ENCODE measurements at places on chromosomes 3 and 15.

- no peak for DNase-seq
These were observed 33.5 kb downstream of the SNRK start for GRCh38 chr3:43319794-43320193.

DNA sequence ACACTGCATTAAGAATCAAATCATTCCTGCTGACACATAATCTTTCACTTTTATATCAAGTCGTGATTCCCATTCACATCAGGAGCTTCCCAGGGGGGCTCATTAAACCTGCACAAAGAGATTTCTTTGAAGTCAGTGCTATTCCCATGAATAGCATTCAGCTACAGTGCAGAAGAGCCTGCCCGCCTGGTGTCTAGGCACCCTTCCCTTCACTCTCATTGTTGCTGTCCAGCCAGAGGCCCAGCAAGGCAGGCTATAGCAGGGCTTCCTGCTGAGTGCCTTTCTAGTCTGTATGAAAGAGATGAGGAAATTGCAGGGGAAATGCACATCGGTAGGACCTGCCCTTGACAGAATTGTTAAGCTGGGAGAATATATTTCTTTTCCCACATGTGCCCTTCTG, 4.5 kb upstream of the GJD2 start:
- DNase-seq, result no peak

- no peak for DNase-seq
These were observed 38.3 kb downstream of the MITF start for GRCh38 chr3:69777582-69777967.

- DNase-seq, result no peak
These were observed 22.6 kb downstream of the SFMBT1 start for GRCh38 chr3:53023072-53023823.

GRCh38 chr3:8554696-8555095, 53.1 kb downstream of the LMCD1 start:
- DNase-seq, result no peak

DNA sequence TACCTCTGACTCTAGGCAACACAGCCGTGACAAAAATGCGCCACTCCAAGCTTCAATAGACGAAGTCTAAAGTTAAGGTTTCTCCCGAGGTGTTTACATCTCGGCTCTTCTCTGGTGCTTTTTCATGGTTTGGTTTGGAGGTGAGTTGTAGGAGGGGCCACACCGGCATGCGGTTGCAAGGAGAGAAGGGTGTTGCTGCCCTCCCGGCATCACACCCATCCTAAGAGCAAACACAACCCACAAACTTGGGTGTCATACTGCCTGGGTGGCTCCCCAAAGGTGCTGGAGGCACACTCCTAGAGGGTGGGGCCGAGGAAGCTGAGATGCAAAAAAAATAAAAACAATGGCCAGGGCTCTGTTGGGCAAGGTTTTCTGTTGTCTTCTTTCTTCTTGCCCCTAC, 225.2 kb upstream of the ICE2 start:
- DNase-seq, result peak; percentile 41

DNA sequence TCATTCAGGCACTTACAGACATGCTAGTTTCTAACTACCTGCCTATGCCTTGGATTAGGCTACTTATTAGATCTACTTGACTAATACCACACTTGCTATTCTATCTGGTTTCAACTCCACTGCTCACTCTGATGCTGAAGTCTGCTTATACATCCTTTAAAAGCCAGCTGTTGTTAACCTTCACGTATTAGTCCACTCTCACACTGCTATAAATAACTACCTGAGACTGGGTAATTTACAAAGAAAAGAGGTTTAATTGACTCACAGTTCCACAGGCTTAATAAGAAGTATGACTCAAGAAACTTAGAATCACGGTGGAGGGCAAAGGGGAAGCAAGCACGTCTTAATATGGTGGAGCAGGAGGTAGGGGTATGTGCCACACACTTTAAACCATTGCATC, 47.7 kb upstream of the ANKRD28 start:
- DNase-seq, result peak; percentile 19

- DNase-seq, result no peak
These were observed 663 bp downstream of the PDCD10 start for GRCh38 chr3:167733961-167734497.

DNA sequence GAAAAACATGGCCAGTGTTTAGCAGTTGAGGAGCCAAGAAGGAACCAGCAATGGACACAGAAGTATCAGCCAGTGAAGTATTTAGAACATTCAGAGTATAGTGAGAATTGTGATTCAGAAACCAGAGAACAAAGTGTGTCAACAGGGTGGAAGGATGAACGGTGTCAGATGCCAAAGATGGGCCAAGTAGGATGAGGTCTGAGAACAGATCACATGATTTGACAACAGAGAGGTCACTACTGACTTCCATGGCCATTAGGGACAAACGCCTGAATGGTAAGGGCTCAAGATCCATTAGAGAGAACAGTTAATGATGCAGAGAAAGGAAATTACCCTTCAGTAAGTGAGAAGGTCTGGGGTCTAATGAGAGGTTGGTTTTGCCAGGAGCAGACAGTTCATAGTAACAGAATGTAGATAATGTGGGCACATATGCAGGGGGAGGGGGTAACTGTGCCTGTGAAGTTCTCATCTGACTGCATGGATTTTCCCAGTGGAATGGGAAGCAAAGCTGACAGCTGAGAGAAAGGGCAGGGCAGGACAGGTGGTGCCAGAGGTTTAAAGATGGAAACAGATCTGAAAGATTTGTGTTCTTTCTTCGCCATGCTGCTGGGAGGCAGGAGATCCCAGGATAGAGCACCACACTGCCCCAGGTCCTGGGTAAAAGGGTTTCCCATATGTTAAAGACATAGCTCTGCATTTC, 4.8 kb upstream of the ACAD9 start:
- DNase-seq, result no peak

DNA sequence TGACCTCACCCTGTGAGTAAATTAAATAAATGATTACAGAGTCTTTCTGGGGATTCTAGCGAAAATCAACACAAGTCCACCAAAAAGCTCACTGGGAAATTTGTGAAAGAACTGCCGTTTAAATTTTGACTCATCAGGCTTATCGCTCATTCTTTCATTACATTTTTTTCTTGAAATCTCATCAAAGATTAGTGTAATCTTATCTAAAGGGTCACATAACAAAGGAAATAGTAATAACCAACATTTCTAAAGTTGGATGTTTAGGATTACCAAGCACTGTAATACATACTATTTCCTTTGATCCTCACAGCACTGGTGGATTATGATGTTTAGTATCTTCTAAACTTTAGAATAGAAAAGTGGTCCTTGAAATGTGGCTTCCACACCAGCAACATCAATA, 111.1 kb upstream of the CBLB start:
- no peak for DNase-seq

DNA sequence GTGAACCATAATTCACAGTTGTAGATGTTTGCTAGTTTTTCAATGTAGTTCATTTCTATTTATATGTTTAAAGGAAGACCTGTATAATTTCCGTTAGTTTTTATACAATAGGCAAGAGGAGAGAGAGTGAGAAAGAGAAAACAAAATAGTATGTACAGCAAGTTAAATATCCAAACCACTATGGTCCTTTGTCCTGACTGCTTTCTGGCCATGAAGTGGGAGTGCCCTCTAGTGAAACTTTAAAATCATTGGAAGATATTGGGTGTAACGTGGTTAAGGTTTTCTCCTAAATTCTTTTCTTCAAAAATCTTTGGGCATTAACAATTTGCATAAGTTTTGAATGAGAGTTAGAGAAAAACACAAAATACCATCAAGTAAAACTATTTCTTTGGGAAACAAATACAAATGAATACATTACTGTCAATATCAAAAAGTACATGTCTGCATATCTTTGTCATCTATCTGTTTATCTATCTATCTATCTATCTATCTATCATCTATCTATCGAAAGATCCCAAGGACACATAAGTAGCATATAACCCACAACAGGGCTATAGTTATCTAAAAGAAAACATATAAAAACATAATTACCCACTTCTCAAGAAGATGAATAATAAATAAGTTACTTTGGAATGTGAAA, 534.6 kb upstream of the ATP11B start:
- DNase-seq, result no peak

- no peak for DNase-seq
These were observed 259.7 kb downstream of the TBL1XR1 start for GRCh38 chr3:176937541-176937940.

DNA sequence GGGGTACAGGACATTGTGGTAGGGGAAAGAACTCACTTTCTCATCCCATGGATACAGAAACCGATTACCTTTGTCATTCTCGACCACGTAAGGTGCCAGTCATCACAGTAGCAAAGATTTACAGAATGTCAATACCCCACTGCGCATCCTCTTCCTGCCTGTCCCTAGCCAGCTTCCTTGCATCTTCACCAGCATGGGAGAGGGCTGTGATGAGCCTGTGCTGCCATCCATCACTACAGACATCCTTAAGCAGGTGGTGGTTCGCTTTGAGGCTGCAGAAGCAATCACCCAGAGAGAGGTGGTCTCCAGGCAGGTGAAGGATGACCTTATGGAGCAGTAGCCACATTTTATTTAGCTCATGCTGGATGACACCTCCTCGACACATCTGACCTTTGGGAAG, 23.3 kb upstream of the ARIH1 start:
- DNase-seq, result no peak

- no peak for DNase-seq
These were observed 55.4 kb downstream of the PSMD6 start for GRCh38 chr3:63967675-63968611.

DNA sequence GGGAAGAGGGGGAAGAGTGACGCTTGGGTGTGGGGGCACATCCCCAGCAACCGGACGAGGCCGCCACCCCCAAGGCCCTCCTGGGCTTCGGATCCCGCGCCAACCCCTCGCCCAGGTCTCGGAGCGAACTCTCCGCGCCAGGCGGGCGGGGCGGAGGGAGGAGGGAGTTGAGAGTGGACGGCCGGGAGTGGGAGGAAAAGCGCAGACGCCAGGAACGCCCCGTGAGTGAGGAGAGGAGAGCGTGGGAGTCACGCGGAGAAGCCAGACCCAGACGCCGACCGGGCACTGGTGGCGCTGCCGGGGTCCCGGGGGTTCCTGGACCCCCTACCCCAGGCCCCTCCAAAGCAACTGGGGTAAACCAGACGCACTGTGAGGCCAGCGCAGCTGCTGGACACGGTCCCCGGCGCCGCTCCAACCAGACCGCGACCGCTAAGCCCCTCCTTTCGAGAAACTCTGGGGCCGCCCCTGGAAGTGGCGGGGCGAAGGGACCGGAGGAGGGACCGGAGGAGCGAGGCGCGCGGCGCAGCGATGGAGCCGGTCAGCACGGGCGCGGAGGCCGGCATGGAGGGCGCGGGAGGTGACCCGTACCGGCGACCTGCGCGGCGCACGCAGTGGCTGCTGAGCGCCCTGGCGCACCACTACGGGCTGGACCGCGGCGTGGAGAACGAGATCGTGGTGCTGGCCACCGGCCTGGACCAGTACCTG, at the start of gene EFCC1:
TSS of gene EFCC1 (plus strand) at position 204 of the 705 bp plus-strand sequence. CDS start at position 529, 325 bp downstream.
- no peak for DNase-seq

GRCh38 chr15:80404761-80405553, 775 bp downstream of the ARNT2 start:
- no peak for DNase-seq

- no peak for DNase-seq
These were observed 8.8 kb downstream of the NUDT16 start for GRCh38 chr3:131390331-131390730.

- no peak for DNase-seq
These were observed 27.6 kb upstream of the TM2D3 start for GRCh38 chr15:101679806-101680205.

- DNase-seq, result no peak
These were observed 745.2 kb downstream of the SI start for GRCh38 chr3:164332831-164333802.

GRCh38 chr3:123765475-123766128, 118.5 kb downstream of the MYLK start:
- DNase-seq, result no peak

DNA sequence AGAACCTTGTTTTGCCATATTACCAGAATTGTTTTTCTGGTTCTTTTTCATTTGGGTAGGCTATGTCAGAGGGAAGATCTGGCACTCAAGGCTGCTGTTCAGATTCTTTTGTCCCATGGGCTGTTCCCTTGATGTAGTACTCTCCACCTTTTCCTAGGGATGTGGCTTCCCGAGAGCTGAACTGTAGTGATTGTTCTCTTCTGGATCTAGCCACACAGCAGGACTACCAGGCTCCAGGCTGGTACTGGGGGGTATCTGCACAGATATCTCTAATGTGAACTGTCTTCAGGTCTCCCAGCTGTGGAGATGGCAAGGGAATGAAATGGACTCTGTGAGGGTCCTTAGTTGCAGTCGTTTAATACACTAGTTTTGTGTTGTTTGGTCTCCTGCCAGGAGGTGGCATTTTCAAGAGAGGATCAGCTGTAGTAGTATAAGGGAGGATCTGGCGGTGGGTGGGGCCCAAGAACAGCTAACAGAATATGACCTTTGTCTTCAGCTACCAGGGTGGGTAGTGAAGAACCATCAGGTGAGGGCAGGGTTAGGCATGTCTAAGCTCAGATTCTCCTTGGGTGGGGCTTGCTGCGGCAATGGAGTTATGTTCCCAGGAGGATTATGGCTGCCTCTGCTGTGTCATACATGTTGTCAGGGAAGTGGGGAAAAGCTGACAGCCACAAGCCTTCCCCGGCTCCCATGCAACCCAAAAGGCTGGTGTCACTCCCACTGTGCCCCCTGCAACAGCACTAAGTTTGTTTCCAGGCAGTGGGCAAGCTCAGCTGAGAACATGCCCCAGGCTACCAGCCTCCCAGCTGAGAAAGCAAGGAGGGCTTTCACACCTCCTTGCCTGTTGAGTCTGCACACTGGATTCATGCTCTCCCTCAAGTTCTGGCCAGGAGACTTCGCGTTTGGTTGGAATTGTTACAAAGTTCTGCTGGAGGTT, 252.5 kb downstream of the ISL2 start:
- DNase-seq, result no peak

GRCh38 chr15:41205315-41205714, 25.2 kb downstream of the EXD1 start:
- DNase-seq, result no peak

DNA sequence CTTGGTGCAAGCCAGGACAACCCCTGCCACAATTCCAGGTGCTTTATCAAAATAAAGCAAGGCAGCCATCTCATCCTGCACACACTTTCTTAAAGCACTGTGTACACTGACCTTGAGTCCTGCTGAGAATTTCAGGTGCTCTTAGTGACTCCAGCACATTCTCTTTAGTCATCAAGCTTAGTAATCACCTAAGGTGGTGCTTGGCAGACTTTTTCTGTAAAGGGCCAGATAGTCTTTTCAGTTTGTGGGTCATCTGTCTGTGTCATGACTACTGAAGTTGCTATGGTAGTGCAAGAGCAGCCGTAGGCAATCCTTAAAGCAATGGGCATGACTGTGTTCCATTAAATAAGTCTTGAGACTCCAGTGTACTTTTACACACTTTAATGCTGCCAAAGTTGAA, 36.4 kb downstream of the RIOX2 start:
- no peak for DNase-seq

- no peak for DNase-seq
These were observed 98.5 kb upstream of the UMPS start for GRCh38 chr3:124631727-124632126.

GRCh38 chr15:81002009-81002330, 1.2 kb downstream of the TLNRD1 start:
- no peak for DNase-seq
